ENCODE measurements at places on chromosomes 12 and 14.

DNA sequence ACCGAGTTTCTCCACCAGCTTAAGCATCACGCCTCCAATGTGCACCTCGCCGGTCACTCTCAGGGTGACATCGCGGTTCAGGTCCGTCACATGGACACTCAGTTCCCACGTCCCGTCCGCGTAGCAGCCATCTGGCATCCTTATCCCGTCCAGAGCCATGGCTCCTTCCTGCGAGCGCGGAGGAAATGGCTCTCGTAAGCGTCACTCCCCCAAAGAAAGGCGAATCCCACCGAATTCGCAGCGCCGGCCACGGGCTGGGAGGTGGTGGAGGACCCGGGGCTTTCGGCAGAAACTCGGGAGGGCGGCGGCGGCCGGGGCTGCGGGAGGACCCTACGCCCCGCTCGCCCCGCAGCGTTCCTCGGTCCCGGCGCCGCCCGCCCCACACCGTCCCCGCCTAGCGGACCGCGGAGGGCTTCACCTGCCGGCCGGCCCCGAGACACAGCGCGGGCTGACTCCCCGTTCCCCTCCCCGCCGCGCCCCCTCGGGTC lies 396 bp downstream of the FERMT2 start:
- peak; percentile 56 for DNase-seq

- DNase-seq, result peak; percentile 99
Measured at GRCh38 chr12:124928095-124928911, 13.9 kb upstream of the UBC start.

DNA sequence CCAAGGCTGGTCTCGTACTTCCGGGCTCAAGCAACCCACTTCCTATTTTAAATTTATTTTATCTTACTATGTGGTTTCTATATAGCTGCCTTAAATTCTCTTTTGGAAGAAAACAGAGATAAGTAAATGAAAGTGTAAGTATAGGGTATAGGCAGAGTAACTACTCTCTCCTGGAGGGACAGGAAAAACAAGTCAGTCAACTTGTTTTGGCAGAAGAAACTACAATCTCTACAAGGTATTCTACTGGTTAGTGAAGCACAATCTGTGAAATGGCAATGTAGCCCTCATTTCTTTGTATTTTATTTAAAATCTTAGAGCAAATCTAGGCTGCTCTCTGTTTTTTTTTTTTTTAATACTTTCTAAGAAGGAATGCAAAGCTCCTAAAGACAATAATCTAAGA lies 55.4 kb downstream of the UBR7 start:
- DNase-seq, result peak; percentile 17

GRCh38 chr12:20572451-20572850 lies 122.7 kb upstream of the SLCO1C1 start:
- DNase-seq, result no peak

DNA sequence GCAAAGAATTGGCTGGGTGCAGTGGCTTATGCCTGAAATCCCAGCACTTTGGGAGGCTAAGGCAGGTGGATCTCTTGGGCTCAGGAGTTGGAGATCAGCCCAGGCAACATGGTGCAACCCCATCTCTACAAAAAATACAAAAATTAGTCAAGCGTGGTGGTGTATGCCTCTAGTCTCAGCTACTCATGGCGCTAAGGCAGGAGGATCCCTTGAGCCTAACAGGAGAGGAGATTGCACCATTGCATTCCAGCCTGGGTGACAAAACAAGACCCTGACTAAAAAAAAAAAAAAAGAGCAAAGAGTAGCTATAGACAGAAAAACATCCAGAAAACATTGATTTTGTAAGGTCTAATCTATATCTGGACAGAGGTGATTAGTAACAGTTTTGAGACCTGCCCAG lies 25.0 kb downstream of the KIF21A start:
- DNase-seq, result no peak

- peak; percentile 31 for DNase-seq
Measured at GRCh38 chr14:20415782-20416206, 2.5 kb upstream of the TEP1 start.

- DNase-seq, result no peak
Measured at GRCh38 chr14:104395276-104395675, 184.3 kb upstream of the C14orf180 start.

- DNase-seq, result no peak
Measured at GRCh38 chr14:28608443-28608842, 158.1 kb upstream of the FOXG1 start.
